ENCODE measurements at places on chromosomes 7 and 10.

- DNase-seq: no peak
Measured at GRCh38 chr10:96639899-96640298, 53.1 kb upstream of the TM9SF3 start.

DNA sequence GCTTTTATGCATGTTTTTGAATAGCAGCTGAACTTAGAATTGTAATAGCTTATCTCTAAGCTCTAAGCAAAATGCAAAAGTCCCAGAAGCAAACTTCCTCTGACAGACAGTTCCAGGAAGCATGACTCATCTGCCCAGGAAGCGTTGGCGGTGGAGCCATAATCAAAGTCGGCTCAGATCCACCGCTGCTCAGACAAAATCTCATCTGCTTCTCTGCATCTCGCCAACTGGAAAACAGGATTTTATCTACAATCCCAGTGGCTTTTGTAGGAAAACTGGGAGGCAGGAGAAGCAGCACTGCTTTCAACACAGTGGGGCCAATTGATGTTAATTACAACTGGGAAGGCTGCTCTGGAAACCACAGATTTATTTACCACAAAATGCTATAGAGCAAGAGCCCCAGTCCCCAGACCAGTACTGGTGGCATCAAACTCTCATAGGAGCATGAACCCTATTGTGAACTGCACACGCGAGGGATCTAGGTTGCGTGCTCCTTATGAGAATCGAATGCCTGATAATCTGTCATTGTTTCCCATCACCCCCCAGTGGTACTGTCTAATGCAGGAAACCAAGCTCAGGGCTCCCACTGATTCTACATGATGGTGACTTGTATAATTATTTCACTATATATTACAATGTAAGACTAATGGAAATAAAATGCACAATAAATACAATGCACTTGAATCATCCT, 99.9 kb downstream of the CUBN start:
- DNase-seq: peak; percentile 62

- DNase-seq: no peak
Measured at GRCh38 chr7:84324136-84324630, 129.6 kb upstream of the SEMA3A start.

GRCh38 chr7:129877146-129877792, 75.5 kb downstream of the UBE2H start:
- DNase-seq: no peak

- DNase-seq: no peak
Measured at GRCh38 chr7:24831240-24831639, 74.0 kb upstream of the GSDME start.

GRCh38 chr7:97623333-97623732, 108.6 kb upstream of the TAC1 start:
- no peak for DNase-seq

GRCh38 chr7:44074349-44074695, 8.0 kb downstream of the POLM start:
- DNase-seq: no peak

DNA sequence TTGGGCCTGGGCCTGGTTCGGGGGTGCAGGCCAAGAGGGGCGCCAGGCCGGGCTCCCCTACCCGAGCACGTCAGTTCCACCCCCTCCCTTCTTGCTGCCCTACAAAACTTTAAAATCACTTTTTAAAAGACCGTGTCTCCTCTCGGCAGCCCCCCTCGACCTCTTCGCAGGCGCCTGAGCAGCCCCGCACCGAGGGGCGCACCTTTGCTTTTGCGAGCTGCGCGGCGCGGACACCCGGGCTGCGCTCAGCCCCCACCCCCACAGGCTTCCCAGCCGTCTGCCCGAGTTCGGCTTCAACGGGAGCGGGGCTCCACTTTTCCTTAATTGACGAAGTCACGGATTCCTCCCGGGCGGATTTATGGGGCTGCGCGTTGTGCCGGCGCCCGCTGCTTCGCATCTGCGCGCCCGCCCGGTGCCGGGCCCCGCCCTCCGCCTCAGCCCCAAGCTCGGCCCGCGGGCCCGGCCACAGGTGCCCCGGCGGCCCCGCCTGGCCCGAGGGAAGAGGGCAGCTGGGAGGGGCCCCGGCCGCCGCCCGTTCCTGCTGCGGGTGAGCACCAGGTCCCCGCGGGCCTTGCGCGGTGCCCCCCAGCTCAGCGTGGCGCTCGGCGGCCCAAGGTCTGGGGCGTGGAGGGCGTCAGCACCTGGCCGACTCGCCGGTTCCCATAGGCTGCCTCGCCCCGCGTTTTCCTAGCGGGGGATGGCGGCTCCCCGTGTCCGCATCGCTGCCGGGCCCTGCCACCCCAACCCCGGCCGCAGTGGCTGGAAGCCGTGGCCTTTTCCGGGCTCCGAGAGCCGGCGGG, 10.8 kb upstream of the MNX1 start:
- DNase-seq: no peak

Data from stimulated activated CD4-positive, alpha-beta T cell treated with anti-CD3 and anti-CD28 coated beads, Interleukin-1b, Interleukin-23, amount 100 ng/mL, for 1 hour (primary cell).